ENCODE measurements at places on chromosomes 1 and 21.

DNA sequence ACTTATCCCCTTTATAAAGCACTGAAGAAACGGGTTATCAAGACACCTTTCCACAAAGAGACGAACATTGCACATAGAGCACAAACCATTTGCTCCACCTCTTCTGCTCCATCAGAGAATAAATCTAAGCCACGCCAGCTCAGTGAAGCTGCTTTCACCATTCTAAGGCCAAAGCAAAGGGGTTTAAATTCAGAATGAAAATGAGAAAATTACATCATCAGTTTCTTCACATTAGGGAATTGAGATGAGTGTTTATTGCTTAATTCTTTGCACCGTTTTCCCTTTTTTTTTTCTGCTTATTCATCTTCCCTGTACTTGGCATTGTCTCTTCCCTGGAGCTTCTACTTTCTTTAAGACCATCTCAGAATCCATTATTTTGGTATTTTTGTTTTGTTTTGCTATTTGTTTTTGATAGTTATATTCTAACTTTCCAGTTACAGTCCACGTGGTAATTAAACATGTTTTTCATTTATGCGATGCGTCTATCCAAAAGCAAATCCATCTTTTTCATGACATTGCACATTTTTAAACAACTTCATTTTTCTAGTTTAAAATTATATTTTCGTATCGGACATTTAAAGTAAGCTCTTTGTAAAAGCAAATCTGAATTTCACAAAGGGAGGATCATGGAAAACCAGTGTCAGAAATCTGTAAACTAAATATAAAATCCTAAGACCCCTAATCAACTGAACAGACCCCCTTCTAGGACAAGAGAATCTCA is 1.9 kb upstream of the OR2T34 start:
- no peak for DNase-seq

DNA sequence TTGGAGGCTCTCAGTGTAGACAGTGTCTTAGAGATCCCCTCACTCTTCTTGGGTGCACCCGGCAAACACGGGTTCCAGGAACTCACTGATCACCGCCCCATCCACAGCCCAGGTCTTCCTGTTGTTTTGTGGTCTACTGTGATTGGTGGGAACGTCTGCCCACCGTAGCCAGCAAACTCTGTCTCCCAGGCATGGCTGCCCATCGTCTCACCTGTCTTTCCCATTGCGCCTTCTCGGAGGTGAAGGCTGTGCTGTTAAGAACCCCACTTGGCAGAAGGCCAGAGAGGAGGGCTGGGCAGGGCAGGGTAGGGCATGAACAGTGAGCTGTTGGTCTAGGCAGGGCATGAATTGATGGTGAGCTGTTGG is 14.1 kb upstream of the KCNA2 start:
- no peak for DNase-seq

DNA sequence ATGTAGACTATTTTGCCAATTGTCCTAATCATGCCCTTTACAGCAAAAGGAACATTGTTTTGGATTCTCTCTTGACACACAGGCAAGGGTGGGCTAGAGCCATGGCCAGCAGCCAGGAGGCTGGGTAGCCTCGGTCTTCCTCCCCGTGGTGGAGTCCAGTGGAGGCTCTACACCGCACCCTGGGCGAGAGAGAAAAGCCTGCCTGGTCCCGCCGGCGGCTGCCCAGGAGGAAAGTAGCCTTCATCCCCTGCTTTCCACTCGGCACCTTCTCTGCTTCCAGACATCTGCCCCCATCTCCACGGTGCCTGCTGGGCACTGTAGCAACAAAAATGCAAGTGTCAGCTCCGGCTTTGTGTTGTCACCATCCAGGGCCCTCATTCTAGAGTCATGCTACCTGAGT is 21.6 kb downstream of the PROK1 start:
- no peak for DNase-seq

DNA sequence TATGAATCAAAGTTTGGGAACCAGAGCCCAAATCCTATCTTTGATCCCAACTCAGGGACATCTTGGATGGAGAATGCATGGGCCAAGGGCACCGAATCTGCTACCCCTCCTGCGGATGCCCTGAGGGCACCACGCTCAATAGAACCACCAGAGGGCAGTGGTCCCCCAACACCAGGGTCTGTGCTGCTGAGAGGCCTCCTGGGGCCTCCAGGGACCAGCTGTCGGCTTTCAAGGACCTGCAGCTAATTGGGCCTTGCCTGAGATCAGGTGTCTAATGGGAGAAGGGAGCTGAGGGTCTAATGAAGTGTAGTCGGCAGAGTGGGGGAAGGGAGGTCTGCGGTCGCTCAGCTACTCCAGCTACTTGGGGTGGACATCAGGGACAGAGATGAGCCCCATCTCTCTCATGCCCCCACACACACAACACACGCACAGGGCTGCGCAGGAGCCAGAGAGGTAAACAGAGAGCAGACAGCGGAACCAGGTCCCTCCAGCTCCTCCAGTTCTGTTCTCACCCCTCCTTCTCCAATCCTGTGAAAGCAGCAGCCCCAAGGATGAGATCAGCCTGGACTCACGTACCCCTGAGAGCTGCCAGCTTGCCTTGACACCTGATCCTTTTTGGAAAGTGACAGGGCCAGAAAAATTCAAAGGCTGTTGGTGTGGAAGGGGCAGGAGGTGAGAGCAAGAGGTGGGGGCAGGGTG is 34.9 kb upstream of the PPP1R15B start:
- peak; percentile 89 for DNase-seq

DNA sequence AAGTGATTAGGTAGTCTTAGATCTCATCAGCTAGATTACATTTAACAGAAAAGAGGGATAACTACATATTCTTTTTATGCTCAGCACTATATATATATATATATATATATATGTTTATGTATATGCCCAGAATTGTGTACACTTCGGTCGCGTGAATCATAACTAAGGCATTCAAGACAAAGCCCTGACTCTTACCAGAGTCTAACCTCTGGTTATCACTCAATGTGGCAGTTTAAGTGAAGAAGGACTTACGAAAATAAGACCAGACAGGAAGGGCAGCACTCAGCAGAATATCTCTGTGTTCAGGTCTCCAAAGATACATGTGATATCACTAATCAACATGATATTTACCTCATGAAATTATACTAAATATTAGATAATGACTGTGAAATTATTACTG is 1326.7 kb downstream of the MRPL39 start:
- DNase-seq, result no peak

GRCh38 chr1:177423090-177423489 is 252.3 kb downstream of the BRINP2 start:
- no peak for DNase-seq

- no peak for DNase-seq
Measured at GRCh38 chr1:2214541-2215241, 13.4 kb upstream of the SKI start.

DNA sequence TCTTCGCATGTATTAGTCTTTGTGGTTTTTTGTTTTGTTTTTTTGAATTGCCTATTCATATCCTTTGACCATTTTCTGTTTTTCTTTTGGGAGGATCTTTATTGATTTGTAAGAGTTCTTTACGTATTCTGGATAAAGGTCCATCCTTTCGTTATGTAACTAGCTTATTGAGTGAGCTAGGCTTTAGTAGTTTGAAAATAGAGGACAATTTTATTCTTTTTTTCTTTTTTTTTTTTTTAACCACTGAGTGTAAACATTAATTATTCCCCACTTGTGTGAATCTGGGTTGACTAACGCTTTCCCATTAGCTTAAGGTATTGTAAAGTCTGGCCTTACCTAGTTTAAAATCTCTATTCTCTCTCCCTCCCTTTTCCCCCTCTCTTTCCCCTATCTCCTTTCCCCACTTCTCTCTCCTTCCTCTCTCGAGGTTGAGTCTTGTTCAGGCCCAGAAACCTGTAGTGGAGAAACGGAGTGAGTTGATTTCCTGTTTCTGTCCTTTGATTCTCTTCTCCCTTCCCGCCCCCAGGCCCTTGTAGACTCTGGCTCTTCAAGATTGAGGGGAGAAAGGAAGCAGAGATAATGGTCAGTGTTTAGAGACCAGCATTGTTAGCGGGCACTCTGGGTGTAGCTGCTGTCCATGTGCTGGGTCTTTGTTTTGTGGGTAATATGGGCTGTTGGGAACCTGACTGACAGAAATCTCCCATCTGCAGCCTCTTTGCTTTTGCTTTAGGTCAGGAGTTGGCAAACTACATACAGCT is 1.5 kb downstream of the MORC3 start:
- peak; percentile 9 for DNase-seq

DNA sequence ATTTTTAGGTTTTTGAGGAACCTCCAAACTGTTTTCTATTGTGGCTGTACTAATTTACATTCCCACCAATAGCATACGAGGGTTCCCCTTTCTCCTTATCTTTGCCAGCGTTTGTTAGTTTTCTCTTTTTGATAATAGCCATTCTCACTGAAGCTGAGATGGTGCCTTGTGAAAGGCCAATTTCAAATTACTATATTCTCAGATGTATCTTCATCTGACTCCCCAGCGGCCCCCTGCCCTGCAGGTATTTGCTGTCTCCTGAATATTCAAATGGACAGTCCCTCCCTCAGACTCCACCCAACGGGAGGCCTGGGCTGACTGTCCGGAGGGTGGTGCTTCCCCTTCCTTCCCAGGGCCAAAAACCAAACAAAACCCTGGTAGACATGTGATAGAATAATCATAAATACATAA is 33.5 kb upstream of the TARBP1 start:
- DNase-seq, result no peak

DNA sequence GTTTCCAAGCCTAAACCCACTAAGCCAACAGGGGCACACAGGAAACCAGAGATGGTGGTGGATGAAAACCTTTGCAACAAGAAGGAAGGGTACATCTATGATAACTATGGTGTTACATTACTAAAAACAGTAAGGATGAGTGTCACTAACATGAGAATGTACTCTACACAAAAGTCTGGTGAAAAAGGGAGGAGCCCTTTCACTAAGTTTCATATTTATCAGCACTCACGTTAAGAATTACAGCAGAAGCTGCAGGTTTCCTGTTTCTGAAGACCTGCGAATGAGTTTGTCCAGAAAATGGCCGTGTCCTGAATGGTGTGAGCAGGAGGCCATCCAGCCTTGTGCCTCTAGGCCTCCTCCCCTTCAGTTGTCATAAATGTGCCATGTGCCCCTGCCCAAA is 17.8 kb downstream of the ABCG1 start:
- DNase-seq, result no peak

DNA sequence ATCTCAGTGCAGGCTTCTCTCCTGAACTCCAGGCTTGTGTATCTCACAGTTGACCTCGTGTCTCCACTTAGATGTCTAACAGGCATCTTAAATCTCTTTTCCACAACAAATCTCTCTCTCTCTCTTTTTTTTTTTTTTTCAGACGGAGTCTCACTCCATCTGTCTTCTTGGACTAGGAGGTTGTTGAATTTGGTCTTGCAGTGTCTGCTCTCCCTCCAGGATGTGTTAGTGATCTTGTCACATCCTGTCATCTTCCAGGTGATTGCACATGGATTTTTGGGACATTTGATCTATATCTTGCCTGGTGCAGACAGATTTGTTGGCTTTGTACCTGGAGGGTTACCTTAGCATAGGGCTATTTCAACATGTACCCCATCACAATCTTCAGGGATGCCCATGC is 26.5 kb upstream of the KCNA10 start:
- no peak for DNase-seq

DNA sequence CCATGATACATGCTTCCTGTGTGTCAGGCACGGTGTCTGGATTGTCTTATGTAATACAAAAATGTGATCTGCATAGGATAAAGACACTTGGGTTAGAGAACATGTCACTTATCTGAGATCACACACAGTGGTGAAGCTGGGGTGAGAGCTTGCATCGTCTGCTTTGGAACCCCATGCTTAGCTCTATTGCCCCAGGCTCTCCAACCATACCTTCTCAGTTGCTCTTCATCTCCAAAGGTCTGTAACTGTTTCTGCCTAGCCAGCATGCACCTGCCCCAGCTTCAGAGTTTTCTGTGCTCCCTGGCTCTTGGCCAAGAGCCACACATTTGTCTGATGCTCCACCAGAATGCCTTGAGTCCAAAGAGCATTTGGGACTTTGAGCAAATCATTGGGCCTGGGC is 93.9 kb upstream of the COG2 start:
- DNase-seq, result no peak

DNA sequence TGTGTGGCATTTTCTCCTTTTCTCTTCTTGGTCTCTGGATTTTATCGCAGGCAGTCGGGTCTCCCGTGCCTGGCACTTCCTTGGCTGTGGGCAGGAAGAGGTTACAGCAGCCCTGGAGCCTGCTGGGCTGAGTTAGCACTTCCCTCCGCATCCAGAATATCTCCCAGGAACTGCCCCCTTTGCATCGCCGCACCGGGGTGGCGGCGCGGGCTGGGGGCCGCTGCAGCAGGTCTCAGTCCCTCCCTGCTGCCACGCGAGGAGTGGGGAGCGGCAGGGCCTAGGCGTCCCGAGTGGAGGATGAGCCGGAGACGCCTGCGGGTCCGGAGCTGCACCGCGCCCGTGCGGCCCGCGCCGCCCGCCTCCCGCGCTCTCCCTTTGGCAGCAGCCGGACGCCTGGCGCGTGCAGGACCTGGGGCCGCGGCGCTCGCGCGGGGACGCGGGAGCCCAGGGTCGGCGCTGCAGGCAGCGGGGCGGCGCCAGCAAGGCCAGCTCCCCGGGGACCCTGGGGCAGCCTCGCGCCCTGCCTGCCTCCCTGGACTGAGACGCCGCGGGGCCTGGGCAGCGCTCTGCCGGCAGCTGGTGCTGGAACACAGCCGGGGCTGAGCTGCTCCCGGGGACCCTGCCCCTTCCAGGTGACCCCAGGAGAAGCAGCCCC is 192.8 kb downstream of the PRDM2 start:
- DNase-seq, result peak; percentile 32

- no peak for DNase-seq
Measured at GRCh38 chr1:116382321-116382720, 9.3 kb downstream of the ATP1A1 start.

GRCh38 chr21:38351176-38351959 is 94.6 kb downstream of the KCNJ15 start:
- DNase-seq, result no peak

DNA sequence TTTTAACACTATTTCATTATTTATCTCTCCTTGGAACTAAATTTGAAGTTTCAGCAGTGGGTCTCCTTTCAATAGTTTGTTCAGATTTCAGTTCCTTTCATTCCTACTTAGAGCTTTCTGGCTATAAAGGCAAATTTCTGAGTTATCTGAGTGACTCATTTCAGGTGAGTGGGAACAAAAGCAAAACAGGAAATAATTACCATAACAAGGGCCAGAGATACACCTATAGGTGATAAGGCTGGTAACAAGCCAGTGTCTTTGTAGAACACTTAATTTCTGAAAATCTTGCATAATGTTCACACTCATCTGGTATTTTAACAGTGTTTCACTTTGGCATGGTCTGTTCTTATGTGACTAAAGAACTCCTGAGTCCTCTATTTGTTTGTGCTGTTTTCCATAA is 64.5 kb upstream of the PRRC2C start:
- no peak for DNase-seq

GRCh38 chr21:37363936-37364335 is 2.6 kb upstream of the DYRK1A start:
- no peak for DNase-seq

GRCh38 chr1:115351143-115351542 is 13.1 kb upstream of the NGF start:
- DNase-seq, result no peak

- peak; percentile 88 for DNase-seq
Measured at GRCh38 chr1:151513626-151514121, 2.5 kb downstream of the CGN start.

GRCh38 chr1:33010932-33011731 is 25.6 kb downstream of the AK2 start:
- no peak for DNase-seq

GRCh38 chr1:56688522-56689026 is 43.5 kb downstream of the PRKAA2 start:
- no peak for DNase-seq

- DNase-seq, result no peak
Measured at GRCh38 chr1:58927041-58927721, 143.3 kb upstream of the JUN start.
